Anterior cingulate cortex (tissue), 58 donors: ENCODE measurements at places on chromosomes 1 and 21.

- no peak for DNase-seq
Observed at GRCh38 chr1:84737590-84737989, 47.3 kb upstream of the SSX2IP start.

- no peak for DNase-seq
Observed at GRCh38 chr1:198543670-198544260, 3.3 kb upstream of the ATP6V1G3 start.

DNA sequence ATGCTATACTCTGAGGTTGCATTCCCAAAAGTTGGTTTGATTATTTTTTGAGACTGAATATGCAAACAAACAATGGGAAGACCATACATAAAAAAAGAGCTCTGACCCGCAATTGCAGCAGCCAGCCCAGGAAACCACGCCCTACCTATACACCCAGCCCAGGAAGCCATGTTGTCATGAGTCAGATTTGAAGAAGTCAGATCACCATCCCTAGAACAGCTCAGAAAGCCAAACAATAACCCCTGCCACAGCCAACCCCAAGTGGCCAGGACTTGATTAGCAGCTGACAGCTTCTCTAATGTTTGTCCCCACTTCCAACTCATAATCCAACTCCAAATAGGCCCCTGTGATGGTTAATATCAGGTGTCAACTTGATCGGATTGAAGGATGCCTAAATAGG lies 621.9 kb downstream of the NPHP4 start:
- no peak for DNase-seq

DNA sequence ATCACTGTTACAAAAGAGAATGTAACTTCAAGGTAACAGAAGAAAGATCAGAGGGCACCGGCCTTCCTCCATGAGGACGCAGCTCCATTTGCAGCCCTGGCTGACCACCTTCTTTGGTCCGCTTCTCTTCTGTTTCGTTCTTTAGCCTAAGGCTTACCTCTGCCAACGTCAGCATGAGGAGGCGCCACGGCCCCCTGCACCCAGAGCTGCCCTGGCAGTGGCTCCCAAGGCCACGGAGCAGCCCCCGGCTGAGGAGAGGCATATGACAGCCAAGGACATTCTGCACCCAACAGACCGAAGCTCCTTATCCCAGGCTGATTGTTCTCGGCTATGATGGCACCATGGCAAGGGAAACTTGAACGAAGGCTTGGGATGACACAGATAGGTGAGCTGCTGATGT lies 250.3 kb downstream of the TOMM20 start:
- no peak for DNase-seq

- DNase-seq = no peak
Observed at GRCh38 chr1:236303675-236304074, 21.9 kb upstream of the ERO1B start.

GRCh38 chr21:14947613-14948160 lies 117.1 kb downstream of the NRIP1 start:
- DNase-seq = no peak

GRCh38 chr1:69528376-69528775 lies 39.3 kb upstream of the LRRC7 start:
- DNase-seq = no peak

GRCh38 chr1:119564548-119564947 lies 57.5 kb downstream of the HSD3B1 start:
- DNase-seq = no peak

DNA sequence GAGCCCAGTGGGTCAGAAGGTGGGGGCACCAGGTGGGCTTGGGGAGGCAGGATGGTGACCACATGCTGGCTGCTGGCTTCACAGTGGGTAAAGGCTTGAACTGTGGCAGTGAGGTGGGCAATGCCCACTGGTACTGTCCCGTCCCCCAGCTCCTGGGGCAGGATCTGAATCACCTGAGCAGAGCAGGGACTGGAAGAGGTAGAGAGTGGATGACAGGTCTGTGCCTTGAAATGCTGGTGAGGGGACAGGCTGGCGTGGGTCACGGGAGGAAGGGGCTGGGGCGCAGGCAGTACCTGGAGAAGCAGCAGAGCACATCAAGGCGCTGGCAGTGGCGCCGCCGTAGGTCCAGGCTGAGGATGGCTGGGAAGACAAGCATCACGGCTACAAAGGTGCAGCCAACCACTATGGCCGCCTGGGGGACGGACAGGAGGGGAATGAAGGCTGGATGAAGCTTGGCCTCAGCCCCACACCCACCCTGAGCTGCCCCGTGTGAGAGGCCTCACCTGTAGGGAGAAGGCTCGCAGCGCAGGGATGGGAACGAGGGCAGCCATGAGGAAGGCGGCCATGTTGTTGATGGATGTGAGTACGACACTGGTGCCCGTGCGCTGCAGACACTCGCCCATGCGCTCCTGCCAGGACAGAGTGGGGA lies 14.9 kb downstream of the PTCH2 start:
- DNase-seq = no peak

DNA sequence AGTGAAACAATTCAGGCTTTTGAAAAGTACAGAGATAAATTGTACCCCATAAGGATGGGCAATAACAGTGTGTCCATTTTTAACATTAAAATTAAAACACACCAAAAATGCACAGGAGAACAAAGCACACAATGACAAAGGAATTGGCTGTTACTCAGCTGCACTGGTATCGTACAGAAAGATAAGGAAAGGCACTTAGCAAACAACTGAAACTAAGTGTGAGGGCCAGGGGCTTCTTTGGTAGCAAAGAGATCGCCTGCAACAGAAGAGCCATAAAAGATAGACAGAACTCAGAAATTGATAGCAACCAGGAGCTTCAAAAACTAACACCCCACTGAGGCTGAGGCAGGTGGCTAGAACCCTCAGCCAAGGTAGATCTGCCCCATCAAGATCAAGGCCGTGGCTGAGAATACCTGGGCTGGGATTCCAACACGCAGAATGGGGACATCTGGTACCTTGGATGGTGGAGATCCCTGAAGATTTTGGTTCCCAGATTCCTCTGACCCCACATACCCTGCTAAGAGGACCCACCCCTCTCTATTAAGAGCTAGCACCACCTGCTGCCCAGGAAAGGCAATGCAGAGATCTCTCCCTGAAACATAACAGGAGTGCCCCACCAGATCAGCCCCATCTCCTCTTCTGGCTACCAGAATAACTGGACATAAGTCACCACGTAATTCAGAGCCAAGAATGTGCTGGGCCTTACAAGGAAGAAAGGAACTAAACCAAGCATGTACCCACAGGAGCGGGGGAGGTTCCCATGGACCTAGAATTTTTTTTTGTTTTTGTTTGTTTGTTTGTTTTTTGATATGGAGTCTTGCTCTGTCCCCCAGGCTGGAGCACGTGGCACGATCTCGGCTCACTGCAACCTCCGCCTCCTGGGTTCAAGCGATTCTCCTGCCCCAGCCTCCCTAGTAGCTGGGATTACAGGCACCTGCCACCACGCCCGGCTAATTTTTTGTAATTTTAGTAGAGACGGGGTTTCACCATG lies 16.2 kb downstream of the PLEKHO1 start:
- DNase-seq = no peak
